ENCODE measurements at places on chromosomes 13 and 19.
A peak's percentile ranks its signal among the peaks of the same experiment; 100 is the strongest.

DNA sequence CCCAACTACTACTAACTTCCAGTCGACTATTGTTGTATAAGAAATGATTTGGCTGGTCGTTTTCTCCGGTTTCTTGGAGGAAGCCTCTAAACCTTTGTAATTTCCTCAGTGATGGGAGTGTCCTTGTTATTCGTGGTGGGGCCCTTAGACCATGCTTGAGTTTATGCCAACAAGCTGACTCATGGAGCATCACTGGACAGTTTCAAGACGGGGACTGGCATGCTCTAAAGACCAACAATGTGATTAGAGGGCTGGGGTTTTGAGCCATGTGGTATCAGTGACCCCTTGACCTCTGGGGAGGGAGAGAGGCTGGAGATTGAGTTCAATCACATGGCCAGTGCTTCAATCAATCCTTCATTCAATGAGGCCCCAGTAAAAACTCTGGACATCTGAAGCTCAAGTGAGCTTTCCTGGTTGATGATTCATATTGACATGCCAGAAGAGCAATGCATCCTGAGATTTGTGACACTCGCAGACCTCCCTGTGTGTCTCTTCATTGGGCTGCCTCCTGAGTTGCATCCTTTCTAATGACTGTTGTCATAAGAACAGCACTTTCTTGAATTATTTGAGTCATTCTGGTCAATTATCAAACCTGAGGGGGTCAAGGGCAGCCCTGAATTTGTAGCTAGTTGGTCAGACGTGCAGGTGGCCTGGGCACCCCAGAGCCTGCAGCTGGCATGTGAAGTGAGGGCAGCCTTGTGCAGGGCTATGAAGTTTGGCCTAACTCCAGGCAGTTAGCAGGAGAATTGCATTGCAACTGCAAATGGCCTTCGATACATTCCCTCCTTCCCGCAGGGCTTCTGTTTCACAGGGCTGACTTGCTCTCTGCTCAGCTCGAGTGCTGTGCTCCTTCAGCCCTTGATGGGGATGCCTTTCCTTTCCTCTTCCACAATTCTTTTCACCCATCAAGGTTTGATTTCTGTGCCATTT, 246.5 kb downstream of the FGF9 start:
- DNase-seq: no peak

DNA sequence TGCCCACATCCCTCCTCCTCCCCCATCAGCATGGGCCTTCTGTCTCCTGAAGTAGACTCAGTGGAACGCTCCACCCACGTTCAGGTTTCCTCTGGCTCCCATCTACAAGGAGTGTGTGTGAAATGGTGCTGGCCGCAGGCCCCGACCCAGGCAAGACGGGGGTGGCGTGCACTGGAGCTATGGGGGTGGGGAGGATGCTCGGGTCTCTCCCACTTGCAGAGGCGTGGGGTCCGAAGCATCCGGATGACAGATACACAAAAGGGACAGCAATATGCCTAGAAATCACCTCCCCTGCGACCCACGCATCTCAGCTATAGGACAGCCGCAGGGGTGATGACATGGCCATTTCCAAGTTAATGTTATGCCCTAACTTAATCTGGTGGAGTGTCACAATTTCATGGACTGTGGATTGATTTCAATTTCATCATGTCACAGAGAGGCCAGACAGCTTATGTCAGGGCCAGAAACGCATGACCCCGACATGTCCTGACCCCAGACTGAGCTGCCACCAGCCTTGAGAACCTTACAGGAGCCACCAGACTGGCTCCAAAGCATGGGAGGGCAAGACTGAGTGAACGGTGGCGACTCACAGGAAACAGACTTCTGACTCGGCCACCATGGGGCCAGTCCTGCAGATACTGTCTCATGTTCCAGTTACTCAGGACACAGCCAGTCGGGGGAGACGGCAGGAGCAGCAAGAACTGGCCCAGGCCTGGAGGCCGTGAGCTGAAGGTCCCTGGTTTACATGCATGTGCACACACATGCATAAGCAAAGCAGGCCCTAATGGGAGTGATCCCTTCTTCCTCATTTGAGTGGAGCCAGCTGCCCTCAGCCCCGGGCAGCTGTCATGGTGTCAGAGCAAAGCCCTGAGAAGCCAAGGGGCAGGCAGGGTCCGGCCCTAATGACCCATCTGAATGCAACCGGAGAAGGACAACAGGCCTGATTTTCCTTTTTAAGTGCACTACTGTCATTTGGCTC, 82.2 kb downstream of the SLC7A1 start:
- peak; percentile 18 for DNase-seq

DNA sequence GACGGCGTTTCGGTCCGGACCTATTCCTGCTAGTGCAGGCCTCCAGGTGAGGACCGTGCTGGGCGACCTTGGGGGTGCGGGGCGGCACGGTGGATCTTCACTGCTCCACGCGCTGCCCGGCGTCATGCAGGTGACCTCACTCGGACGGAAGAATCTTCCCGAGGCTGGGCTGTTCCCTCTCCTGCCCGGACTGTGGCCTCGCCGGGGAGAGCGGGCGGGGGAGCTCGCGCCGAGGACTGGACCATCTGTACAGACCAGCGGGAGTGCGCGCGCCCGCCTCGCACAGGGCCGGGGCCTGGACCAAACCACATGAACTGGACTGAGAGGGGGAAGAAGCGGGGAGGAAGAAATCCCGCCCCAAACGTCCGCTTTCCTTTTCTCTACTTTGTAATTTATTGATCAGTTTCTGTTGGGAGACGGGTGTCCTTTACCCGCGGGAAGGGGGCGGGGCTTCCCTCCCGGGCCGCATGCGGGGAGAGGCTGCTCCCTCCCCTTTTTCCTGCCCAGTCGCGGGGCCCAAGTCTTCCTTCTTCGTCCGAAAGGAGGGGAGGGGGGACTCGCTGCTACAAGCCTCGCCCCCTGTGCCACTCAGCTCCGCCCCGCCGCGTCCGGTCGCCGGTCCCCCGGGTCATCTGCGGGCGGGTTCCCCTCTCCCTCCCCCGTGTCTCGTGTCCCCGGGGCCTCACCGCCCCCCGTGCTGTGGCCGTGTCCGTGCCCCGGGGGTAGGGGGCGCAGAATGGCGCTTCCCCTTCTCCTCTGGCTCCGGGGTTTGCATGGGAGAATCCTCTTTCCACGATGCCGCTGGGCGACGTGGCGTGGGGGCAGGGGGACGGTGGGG, 4.9 kb downstream of the HRC start:
- peak; percentile 65 for DNase-seq

GRCh38 chr19:1214299-1214861, 8.8 kb downstream of the STK11 start:
- DNase-seq: no peak

DNA sequence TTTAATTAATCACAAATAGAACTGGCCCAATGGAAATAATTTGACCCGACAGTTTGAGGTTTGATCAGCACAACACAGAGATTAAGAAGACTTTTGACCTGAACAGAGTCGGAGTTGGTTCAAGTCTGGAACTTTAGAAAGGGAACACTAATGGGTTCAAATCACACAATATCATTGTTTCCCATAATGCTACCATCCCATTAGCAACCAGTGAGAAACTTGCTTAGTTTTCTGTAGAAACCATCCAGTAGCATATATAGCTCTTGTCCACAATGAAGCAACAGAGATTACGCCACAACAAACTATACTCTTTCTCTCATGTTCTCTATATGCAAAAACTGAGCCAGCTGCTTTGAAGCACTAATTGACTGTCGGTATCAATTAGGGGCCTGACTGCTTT, 376.9 kb upstream of the SPRY2 start:
- DNase-seq: no peak

Measured in fibroblast of the aortic adventitia (primary cell).